ENCODE measurements at places on chromosomes 3 and 15. TPM values are rescaled to one million over a fixed set of nuclear protein-coding genes. Genes with fewer than 3 reads are reported as not detected.

DNA sequence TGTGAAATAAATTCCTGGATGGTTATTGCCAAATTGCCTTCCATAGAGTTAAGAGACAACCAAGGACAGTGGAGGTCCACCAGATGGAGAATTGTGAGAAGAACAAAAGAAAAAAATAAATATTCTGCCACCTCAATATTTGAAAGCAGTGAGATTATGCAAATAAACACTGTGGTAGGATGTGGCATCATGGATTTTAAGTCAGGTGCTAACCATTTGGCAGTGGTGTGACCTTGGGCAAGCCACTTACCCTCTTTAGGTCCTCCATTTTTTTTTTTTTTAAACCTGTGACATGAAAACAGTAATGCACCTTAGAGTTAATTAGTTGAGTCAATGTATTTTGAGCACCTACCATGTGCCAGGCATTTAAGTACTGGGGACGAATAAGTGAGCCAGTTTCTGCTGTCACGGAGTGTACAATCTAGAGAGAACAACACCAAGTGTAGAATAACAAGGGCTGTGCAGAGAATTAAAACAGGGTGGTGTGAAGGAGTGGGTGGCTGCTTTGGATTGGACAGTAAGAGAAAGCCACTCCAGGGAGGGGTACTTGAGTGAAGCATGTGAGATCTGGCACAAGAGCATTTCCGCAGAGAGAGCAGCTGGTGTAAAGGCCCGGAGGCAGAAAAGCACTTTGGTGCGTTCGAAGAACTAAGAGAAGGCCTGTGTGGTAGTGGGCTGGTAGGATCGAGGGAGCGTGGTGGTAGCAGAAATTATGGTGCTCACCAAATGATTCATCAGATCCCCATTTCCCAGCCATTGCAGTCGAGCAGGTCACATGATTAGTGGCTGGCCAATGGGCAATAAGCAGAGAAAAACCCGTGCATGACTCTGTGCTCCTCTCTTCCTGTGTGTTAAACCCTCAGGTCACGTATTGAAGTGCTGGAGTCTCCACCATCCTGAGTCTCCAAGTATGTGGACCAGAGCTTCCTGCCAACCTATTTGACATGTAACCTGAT lies 39.2 kb downstream of the CCK start:
- H3K4me1 ChIP-seq, result peaks cover 11% of the 10 kb centered on the region
- H3K27me3 ChIP-seq, result no peaks in the 10 kb centered on the region
- H3K27ac ChIP-seq, result no peak overlapping the region
- H3K36me3 ChIP-seq, result peaks cover 28% of the 10 kb centered on the region
- H3K4me3 ChIP-seq, result no peak overlapping the region

- no peaks in the 10 kb centered on the region for H3K4me1 ChIP-seq
- no peak overlapping the region for H3K27ac ChIP-seq
- H3K4me3 ChIP-seq, result no peak overlapping the region
- H3K27me3 ChIP-seq, result no peaks in the 10 kb centered on the region
- H3K36me3 ChIP-seq, result no peaks in the 10 kb centered on the region
- DNase-seq, result no peak
These were observed 61.6 kb upstream of the TGFBR2 start for GRCh38 chr3:30544812-30545211.

DNA sequence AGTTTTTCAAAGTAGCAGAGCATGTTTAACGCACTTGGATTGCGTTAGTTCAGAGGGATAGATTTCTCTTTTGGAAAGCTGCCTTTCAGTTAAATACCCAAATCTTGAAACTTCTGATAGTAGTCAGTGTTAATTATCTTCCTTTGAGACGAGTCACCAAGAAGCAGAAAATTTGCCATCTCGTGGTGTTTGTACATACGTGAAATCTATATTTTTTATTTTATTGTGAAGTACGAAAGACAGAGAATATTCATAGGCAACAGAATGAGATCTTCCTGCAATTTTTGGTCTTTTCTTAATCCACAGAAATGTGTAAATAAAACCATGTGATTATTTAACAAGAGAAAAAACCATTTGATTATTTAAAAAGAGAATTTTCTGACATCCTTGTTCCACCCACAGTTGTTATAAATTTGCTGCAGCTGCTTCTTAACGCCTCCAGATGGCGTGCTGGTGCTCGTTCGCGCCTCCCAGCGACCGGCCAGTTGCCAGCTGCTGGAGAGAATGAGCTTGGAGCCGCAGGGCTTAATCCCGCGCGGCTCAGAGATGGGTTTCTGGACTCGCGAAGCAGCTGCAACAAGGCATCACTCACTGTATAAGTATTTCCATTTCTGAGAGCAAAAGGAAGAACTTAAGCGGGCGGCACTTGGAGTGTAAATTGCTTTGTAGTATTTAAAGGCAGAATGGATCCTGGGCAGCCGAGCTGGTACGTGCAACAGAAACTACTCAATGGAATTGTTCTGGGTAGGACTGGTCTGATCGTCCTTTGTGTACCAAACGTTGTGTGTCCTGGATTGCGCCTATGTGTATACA lies 10.5 kb upstream of the SLITRK3 start:
- DNase-seq, result peak; percentile 89
- peak overlapping the region; percentile 51 for H3K4me3 ChIP-seq
- no peaks in the 10 kb centered on the region for H3K4me1 ChIP-seq
- H3K36me3 ChIP-seq, result no peaks in the 10 kb centered on the region
- no peak overlapping the region for H3K27ac ChIP-seq

- peak overlapping the region; percentile 25 for H3K27ac ChIP-seq
- no peak overlapping the region for H3K4me3 ChIP-seq
- peaks cover 59% of the 10 kb centered on the region for H3K4me1 ChIP-seq
- H3K27me3 ChIP-seq, result no peaks in the 10 kb centered on the region
These were observed 46.0 kb downstream of the RHCG start for GRCh38 chr15:89450076-89451006.

DNA sequence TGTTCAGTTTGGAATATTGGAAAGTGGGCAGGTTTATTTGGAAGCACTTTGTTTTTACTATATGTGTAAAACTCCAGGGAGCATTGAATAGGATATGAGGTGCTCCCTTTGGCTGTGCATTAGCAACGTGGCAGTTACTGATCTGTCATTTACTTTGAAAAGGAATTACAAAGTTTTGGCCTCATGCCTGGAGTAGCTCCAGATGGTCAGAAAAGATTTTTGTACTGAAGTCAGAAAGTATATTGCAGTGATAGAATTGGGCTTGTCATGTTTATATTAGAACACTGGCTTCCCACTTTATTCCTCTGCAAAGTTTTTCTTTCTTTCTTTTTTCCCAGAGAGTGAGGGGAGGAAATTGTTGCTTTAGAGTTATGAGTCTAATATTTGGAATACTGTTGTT lies 26.1 kb downstream of the FNDC3B start:
- no peaks in the 10 kb centered on the region for H3K36me3 ChIP-seq
- no peaks in the 10 kb centered on the region for H3K4me1 ChIP-seq
- no peak overlapping the region for H3K4me3 ChIP-seq
- no peak for DNase-seq
- no peaks in the 10 kb centered on the region for H3K27me3 ChIP-seq
- peak overlapping the region; percentile 22 for H3K27ac ChIP-seq

- no peak overlapping the region for H3K4me3 ChIP-seq
- no peaks in the 10 kb centered on the region for H3K36me3 ChIP-seq
- no peaks in the 10 kb centered on the region for H3K27me3 ChIP-seq
- no peak overlapping the region for H3K27ac ChIP-seq
- peak; percentile 11 for DNase-seq
These were observed 919.1 kb downstream of the MCTP2 start for GRCh38 chr15:95150466-95150865.

DNA sequence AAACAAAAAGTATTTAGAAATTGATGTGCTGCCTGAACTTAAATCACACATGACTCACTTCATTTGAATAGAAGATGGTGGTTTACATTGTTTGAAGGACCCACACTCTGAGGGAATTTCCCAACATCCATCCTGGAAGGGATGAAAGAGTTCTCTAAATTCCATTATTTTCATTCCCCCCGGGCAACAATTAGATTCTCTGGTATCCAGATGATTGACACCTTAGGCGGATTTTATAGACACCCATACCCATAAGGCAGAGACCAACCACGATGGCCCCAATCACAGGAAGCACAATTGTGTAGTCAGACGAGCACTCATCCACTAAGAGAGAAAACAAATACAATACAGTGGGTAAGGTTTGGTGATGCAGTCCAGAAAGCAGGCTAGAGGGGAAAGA lies 24.6 kb upstream of the MCCC1 start:
- no peaks in the 10 kb centered on the region for H3K4me1 ChIP-seq
- no peak for DNase-seq

GRCh38 chr15:26838742-26839460 lies 28.0 kb upstream of the GABRA5 start:
- H3K4me1 ChIP-seq, result peaks cover 6% of the 10 kb centered on the region
- no peaks in the 10 kb centered on the region for H3K36me3 ChIP-seq
- peaks cover 3% of the 10 kb centered on the region for H3K27me3 ChIP-seq
- DNase-seq, result no peak
- H3K27ac ChIP-seq, result no peak overlapping the region
- no peak overlapping the region for H3K4me3 ChIP-seq

- no peaks in the 10 kb centered on the region for H3K27me3 ChIP-seq
- peaks cover 40% of the 10 kb centered on the region for H3K4me1 ChIP-seq
- H3K27ac ChIP-seq, result no peak overlapping the region
- H3K4me3 ChIP-seq, result no peak overlapping the region
- peaks cover 8% of the 10 kb centered on the region for H3K36me3 ChIP-seq
These were observed 24.8 kb downstream of the SHF start for GRCh38 chr15:45162771-45163507.

DNA sequence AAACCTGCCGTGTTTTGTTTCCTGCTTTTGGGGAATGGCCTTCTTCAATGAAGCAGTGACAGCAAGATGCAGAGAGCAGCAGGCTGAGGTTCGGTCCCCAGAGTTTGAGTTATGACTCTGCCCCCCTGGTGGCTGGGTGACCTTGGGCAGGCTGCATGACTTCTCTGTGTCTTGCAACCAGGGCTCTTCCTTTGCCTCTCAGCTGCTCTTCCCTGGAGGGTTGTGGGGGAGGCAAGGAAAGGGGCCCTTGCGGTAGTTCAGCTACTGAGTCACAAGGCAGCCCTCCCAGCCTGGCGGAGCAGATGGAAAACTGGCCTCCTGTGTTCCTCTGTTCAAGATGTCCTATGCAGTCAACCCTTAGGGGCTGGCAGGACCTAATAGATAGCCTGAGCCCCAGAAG lies 17.1 kb downstream of the CTXND1 start:
- no peak overlapping the region for H3K4me3 ChIP-seq
- H3K4me1 ChIP-seq, result peaks cover 12% of the 10 kb centered on the region
- no peak overlapping the region for H3K27ac ChIP-seq
- no peak for DNase-seq
- no peaks in the 10 kb centered on the region for H3K27me3 ChIP-seq

- peaks cover 43% of the 10 kb centered on the region for H3K36me3 ChIP-seq
- no peak overlapping the region for H3K4me3 ChIP-seq
- no peaks in the 10 kb centered on the region for H3K27me3 ChIP-seq
- no peak overlapping the region for H3K27ac ChIP-seq
These were observed 26.8 kb upstream of the RHO start for GRCh38 chr3:129501630-129502029.

DNA sequence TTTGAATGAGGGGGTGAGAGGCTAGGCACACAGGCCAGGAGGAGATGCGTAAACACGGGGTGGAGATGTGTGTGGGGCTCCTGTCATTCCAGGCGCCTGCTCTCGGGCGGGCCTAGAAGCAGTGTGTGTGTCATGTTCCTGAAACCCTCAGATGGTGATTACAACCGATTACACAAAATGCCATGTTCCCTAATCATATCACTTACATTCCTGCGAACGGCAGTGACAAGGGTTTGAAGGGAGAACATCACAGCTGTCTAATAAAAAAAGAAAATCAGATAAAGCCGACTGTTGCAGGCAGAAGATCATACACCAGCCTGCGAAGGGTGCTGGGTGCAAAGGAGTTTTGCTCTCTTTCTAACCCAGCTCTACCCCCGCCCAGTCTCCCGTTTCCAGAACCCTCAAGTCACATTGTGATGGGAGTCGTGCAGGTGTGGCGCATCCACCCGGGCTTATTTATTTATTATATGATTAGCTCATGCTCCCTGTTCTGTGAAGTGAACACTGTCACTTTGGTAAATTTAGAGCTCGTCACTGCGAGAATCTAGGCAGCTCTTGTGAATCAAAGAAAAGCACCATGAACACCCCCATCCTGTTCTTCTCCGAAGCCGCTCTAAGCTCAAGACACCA lies 140.3 kb downstream of the NR2F2 start:
- H3K27me3 ChIP-seq, result no peaks in the 10 kb centered on the region
- no peaks in the 10 kb centered on the region for H3K4me1 ChIP-seq
- H3K27ac ChIP-seq, result no peak overlapping the region

GRCh38 chr3:52403271-52403841 lies 41.5 kb downstream of the SEMA3G start:
- no peak overlapping the region for H3K27ac ChIP-seq
- H3K4me3 ChIP-seq, result no peak overlapping the region
- H3K27me3 ChIP-seq, result no peaks in the 10 kb centered on the region
- peaks cover 6% of the 10 kb centered on the region for H3K4me1 ChIP-seq
- no peak for DNase-seq
- peaks cover 94% of the 10 kb centered on the region for H3K36me3 ChIP-seq

GRCh38 chr3:24273491-24273890 lies 221.2 kb downstream of the THRB start:
- H3K27ac ChIP-seq, result no peak overlapping the region
- no peak overlapping the region for H3K4me3 ChIP-seq
- H3K27me3 ChIP-seq, result peaks cover 2% of the 10 kb centered on the region
- no peaks in the 10 kb centered on the region for H3K4me1 ChIP-seq
- H3K36me3 ChIP-seq, result no peaks in the 10 kb centered on the region
- DNase-seq, result no peak

- H3K27me3 ChIP-seq, result no peaks in the 10 kb centered on the region
- no peaks in the 10 kb centered on the region for H3K4me1 ChIP-seq
- no peak overlapping the region for H3K27ac ChIP-seq
- no peak overlapping the region for H3K4me3 ChIP-seq
- DNase-seq, result no peak
These were observed 9.0 kb downstream of the MYD88 start for GRCh38 chr3:38147421-38147820.

- no peaks in the 10 kb centered on the region for H3K27me3 ChIP-seq
- no peak overlapping the region for H3K27ac ChIP-seq
- peaks cover 23% of the 10 kb centered on the region for H3K36me3 ChIP-seq
- H3K4me1 ChIP-seq, result peaks cover 4% of the 10 kb centered on the region
- no peak overlapping the region for H3K4me3 ChIP-seq
These were observed 179.6 kb downstream of the FEZF2 start for GRCh38 chr3:62193586-62194345.

- no peaks in the 10 kb centered on the region for H3K27me3 ChIP-seq
- H3K27ac ChIP-seq, result no peak overlapping the region
- DNase-seq, result no peak
- H3K4me1 ChIP-seq, result no peaks in the 10 kb centered on the region
- no peak overlapping the region for H3K4me3 ChIP-seq
- H3K36me3 ChIP-seq, result no peaks in the 10 kb centered on the region
These were observed 135.9 kb upstream of the TPM1 start for GRCh38 chr15:62906627-62907026.

- no peak overlapping the region for H3K4me3 ChIP-seq
- H3K4me1 ChIP-seq, result no peaks in the 10 kb centered on the region
- no peaks in the 10 kb centered on the region for H3K36me3 ChIP-seq
- DNase-seq, result no peak
These were observed 101.4 kb downstream of the TFG start for GRCh38 chr3:100810671-100811070.

- H3K4me1 ChIP-seq, result no peaks in the 10 kb centered on the region
- DNase-seq, result no peak
- H3K36me3 ChIP-seq, result no peaks in the 10 kb centered on the region
- H3K4me3 ChIP-seq, result no peak overlapping the region
These were observed 50.2 kb downstream of the KCNAB1 start for GRCh38 chr3:156170571-156170970.

GRCh38 chr3:71987828-71988227 lies 202.9 kb upstream of the PROK2 start:
- DNase-seq, result no peak
- H3K27me3 ChIP-seq, result no peaks in the 10 kb centered on the region
- no peak overlapping the region for H3K4me3 ChIP-seq
- no peak overlapping the region for H3K27ac ChIP-seq

MME gene
- polyA plus RNA-seq, result 5.8 TPM

MUC20 gene
- polyA plus RNA-seq, result 12.9 TPM

SEMA5B gene
- polyA plus RNA-seq, result 65.5 TPM

FBN1 gene
- polyA plus RNA-seq, result 33.3 TPM

FES gene
- 12.1 TPM for polyA plus RNA-seq

GNAT1 gene
- 0.29 TPM for polyA plus RNA-seq

DNAJC17 gene
- 27.1 TPM for polyA plus RNA-seq

SLC6A11 gene
- polyA plus RNA-seq, result 252 TPM
